ENCODE measurements at places on chromosomes 5 and 9. TPM values are rescaled to one million over a fixed set of nuclear protein-coding genes. Genes with fewer than 3 reads are reported as not detected.

DNA sequence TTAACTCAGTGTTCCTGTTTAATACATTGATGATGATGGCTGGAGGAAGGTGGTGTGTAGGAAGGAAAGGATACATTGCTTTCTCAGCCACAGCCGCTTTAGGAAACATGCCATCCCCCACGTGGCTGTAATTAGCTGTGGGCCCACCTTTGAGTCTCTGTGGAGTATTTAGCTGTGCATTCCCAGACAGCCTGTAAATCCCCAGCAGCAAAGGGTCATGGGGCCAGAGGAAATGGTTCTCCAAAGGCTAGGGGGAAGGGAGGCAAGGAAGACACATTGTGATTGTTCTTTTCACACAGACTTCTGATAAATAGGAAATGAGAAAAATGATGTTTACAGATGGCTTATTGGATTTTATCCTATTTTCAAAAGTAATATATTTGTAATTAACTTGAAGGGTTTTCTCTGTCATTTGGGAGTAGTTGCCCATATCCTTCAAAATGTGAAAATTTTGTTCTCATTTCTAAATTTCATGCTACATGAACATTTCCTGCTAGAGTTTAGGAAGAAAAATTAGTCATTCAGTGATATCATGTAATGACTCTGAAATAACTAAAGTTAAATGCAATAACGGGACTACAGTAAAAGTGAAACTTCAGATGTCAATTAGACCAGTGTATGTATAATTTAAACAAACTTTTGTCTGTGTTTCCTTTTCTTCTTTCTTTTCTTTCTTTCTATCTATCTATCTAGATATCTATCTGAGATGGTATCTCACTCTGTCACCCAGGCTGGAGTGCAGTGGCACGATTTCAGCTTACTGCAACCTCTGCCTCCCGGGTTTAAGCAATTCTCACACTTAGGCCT lies 24.3 kb upstream of the F2R start:
- no peaks in the 10 kb centered on the region for H3K27me3 ChIP-seq
- H3K36me3 ChIP-seq = peaks cover 3% of the 10 kb centered on the region
- peak overlapping the region; percentile 58 for H3K4me3 ChIP-seq
- peak overlapping the region; percentile 90 for H3K27ac ChIP-seq
- peak; percentile 24 for DNase-seq

ANAPC2 gene
- 36.2 TPM for total RNA-seq

GRCh38 chr9:121305269-121305994 lies 37.5 kb downstream of the GSN start:
- DNase-seq = no peak
- peaks cover 14% of the 10 kb centered on the region for H3K4me1 ChIP-seq
- H3K4me3 ChIP-seq = no peak overlapping the region
- peaks cover 10% of the 10 kb centered on the region for H3K27me3 ChIP-seq

DNA sequence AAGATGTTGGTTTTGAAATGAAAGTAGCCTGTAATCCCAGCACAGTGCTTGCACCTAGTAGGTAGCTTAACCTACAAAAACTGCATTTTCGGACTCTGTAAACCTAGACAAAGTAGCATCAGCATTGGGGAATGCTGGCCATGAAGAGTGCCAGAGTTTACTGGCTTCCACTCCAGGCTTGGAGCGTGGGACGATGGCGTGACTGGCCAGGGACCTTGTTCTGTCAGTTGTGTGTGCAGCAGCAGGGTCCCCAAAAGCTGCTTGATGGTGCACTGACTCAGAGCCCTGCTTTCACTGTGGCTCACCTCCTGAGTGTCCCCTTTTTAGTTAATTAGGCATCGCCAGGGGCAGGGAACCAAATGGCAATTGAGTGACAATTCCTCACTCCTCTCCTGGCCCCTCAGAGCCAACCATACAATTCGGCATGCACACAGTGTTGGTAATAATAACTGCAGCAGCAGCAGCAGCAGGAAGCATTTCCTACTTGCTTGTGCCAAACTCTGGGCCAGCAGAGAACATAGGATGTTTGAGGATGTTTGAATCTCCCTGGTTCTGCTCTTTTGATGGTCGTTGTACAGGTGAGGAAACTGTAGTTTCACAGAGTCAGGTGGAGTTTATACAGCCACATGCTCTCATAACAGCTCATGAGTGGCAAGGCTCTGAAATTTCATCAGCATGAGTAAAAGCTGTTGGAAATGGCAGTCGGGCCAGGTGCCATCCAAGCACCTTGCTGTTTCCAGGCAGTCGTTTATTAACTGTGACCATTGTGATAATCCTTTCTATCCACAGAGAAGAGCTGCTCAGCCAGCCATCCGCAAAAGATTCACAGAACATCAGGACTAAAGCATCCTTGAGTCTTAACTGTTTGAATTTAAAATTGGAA lies 4.2 kb downstream of the UBE2QL1 start:
- H3K27ac ChIP-seq = no peak overlapping the region
- H3K4me3 ChIP-seq = no peak overlapping the region
- H3K36me3 ChIP-seq = no peaks in the 10 kb centered on the region
- no peaks in the 10 kb centered on the region for H3K4me1 ChIP-seq

DNA sequence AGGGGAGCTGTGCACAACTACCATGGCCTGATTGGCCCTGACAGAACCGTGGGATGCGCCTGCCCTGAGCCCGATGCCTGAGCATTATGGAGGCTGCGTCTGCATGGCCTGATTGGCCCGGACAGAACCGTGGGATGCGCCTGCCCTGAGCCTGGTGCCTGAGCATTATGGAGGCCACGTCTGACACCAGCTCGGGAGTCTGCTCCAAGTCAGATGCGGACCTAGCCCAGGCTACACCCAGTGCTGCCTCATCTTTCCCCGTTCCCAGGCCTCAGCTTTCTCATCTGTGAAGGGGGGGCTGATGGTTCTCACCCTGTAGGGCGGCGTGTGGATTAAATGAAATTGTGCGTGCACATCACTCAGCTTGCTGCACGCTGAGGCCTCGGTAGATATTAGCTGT lies 7.3 kb downstream of the CEP72 start:
- no peak overlapping the region for H3K27ac ChIP-seq
- no peak for DNase-seq
- H3K4me1 ChIP-seq = peaks cover 18% of the 10 kb centered on the region
- no peaks in the 10 kb centered on the region for H3K27me3 ChIP-seq
- peaks cover 29% of the 10 kb centered on the region for H3K36me3 ChIP-seq

DNA sequence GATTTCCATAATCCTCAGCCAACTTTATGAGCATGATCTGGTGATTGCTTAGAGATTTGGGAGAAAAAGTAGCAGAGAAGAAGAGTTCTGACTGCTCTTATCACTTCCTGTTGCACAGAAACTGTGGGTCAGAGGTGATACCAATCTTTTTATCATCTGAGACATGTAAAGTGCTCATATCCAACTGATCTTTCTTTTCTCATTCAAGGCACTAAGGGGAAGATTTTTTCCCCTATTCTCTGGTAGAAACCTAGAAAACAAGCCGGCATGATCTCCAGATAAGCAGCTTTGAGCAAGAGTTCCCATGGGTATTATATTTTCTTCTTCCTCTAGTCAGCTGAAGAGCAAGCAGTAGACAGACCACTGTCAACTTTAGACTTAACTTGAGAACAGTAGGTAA lies 29.0 kb upstream of the GPR150 start:
- DNase-seq = no peak
- H3K36me3 ChIP-seq = peaks cover 16% of the 10 kb centered on the region
- H3K4me3 ChIP-seq = peak overlapping the region; percentile 35
- H3K4me1 ChIP-seq = peaks cover 37% of the 10 kb centered on the region
- no peaks in the 10 kb centered on the region for H3K27me3 ChIP-seq
- H3K27ac ChIP-seq = peak overlapping the region; percentile 81

- H3K4me1 ChIP-seq = peaks cover 11% of the 10 kb centered on the region
- no peak overlapping the region for H3K27ac ChIP-seq
- H3K27me3 ChIP-seq = peaks cover 14% of the 10 kb centered on the region
- DNase-seq = no peak
- peak overlapping the region; percentile 46 for H3K4me3 ChIP-seq
Observed at GRCh38 chr5:168244838-168245559, 46.4 kb upstream of the WWC1 start.

GRCh38 chr9:136886610-136887597 lies 588 bp downstream of the TRAF2 start:
- no peaks in the 10 kb centered on the region for H3K36me3 ChIP-seq
- H3K27me3 ChIP-seq = peaks cover 3% of the 10 kb centered on the region
- no peak for DNase-seq

GRCh38 chr9:117782931-117783788 lies 79.0 kb downstream of the TLR4 start:
- H3K4me1 ChIP-seq = peaks cover 6% of the 10 kb centered on the region
- no peak overlapping the region for H3K27ac ChIP-seq
- H3K27me3 ChIP-seq = no peaks in the 10 kb centered on the region
- H3K4me3 ChIP-seq = no peak overlapping the region
- H3K36me3 ChIP-seq = no peaks in the 10 kb centered on the region

- DNase-seq = no peak
- peaks cover 13% of the 10 kb centered on the region for H3K27me3 ChIP-seq
- no peaks in the 10 kb centered on the region for H3K36me3 ChIP-seq
- peaks cover 6% of the 10 kb centered on the region for H3K4me1 ChIP-seq
- H3K27ac ChIP-seq = no peak overlapping the region
Observed at GRCh38 chr5:90551376-90551775, 7.2 kb upstream of the ADGRV1 start.

SEMA6A gene
- 0.54 TPM for total RNA-seq

SLIT3 gene
- 7.3 TPM for total RNA-seq

OBP2B gene
- total RNA-seq = not detected

DNA sequence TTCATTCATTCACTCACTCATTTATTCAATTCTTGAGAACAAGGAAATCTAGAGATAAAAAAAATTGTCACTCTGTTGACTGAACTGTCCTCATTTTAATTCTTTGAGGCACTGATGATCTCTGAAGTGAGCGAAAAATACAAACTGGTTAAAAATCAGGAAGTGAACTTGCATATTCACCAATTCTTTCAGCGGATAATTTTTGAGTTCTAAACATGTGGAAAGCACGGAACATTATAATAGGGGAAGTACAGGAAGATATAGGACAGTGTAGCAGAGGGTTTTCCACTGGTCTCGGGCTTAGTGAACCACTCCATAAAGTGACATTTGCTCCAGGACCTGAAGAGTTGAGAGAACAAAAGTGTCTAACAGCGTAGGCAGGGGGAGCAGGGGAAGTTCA lies 169.5 kb downstream of the TLR4 start:
- DNase-seq = no peak
- no peaks in the 10 kb centered on the region for H3K36me3 ChIP-seq
- no peak overlapping the region for H3K4me3 ChIP-seq
- peaks cover 1% of the 10 kb centered on the region for H3K27me3 ChIP-seq
- no peaks in the 10 kb centered on the region for H3K4me1 ChIP-seq
- H3K27ac ChIP-seq = no peak overlapping the region

- no peak overlapping the region for H3K4me3 ChIP-seq
- H3K27me3 ChIP-seq = peaks cover 3% of the 10 kb centered on the region
- no peak for DNase-seq
- H3K36me3 ChIP-seq = no peaks in the 10 kb centered on the region
- no peak overlapping the region for H3K27ac ChIP-seq
- peaks cover 55% of the 10 kb centered on the region for H3K4me1 ChIP-seq
Observed at GRCh38 chr5:102796498-102796897, 41.4 kb downstream of the PAM start.

- H3K27ac ChIP-seq = no peak overlapping the region
- no peak overlapping the region for H3K4me3 ChIP-seq
- no peaks in the 10 kb centered on the region for H3K4me1 ChIP-seq
- H3K27me3 ChIP-seq = peaks cover under 1% of the 10 kb centered on the region
- H3K36me3 ChIP-seq = no peaks in the 10 kb centered on the region
Observed at GRCh38 chr5:66615136-66615535, 18.9 kb downstream of the MAST4 start.

PDE6A gene
- total RNA-seq = not detected

GRCh38 chr5:8598356-8598755 lies 729.4 kb downstream of the MTRR start:
- H3K4me1 ChIP-seq = peaks cover 10% of the 10 kb centered on the region
- H3K27ac ChIP-seq = no peak overlapping the region
- no peaks in the 10 kb centered on the region for H3K27me3 ChIP-seq
- no peaks in the 10 kb centered on the region for H3K36me3 ChIP-seq

DNA sequence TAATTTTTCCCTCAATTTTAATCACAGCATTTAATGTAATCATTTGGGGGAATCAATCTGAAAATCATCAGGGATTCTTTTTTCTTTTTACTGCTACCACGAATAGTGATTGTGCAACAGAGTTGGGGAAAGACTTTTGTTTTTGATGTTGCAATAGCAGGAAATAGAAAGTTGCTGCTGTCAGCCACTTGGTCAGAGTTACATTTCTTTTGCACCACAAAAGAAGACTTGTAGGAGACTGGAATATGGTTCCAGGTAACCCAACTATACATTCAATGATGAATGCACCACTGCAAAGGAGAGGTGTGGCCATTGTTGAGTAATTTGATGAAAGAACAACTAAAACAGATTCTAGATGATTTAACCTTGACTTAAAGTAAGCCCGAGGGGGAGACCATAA lies 46.3 kb upstream of the PALM2AKAP2 start:
- no peak overlapping the region for H3K4me3 ChIP-seq
- no peak overlapping the region for H3K27ac ChIP-seq
- peak; percentile 28 for DNase-seq
- H3K4me1 ChIP-seq = peaks cover 13% of the 10 kb centered on the region
- peaks cover 4% of the 10 kb centered on the region for H3K27me3 ChIP-seq
- H3K36me3 ChIP-seq = no peaks in the 10 kb centered on the region

- H3K27ac ChIP-seq = no peak overlapping the region
- H3K4me1 ChIP-seq = no peaks in the 10 kb centered on the region
- DNase-seq = no peak
- peaks cover 4% of the 10 kb centered on the region for H3K36me3 ChIP-seq
- no peak overlapping the region for H3K4me3 ChIP-seq
- no peaks in the 10 kb centered on the region for H3K27me3 ChIP-seq
Observed at GRCh38 chr5:2282034-2282690, 399.4 kb upstream of the IRX4 start.

- no peak for DNase-seq
- H3K27ac ChIP-seq = no peak overlapping the region
- H3K4me1 ChIP-seq = no peaks in the 10 kb centered on the region
- H3K4me3 ChIP-seq = no peak overlapping the region
Observed at GRCh38 chr9:75609401-75609800, 281.1 kb upstream of the PCSK5 start.

DNA sequence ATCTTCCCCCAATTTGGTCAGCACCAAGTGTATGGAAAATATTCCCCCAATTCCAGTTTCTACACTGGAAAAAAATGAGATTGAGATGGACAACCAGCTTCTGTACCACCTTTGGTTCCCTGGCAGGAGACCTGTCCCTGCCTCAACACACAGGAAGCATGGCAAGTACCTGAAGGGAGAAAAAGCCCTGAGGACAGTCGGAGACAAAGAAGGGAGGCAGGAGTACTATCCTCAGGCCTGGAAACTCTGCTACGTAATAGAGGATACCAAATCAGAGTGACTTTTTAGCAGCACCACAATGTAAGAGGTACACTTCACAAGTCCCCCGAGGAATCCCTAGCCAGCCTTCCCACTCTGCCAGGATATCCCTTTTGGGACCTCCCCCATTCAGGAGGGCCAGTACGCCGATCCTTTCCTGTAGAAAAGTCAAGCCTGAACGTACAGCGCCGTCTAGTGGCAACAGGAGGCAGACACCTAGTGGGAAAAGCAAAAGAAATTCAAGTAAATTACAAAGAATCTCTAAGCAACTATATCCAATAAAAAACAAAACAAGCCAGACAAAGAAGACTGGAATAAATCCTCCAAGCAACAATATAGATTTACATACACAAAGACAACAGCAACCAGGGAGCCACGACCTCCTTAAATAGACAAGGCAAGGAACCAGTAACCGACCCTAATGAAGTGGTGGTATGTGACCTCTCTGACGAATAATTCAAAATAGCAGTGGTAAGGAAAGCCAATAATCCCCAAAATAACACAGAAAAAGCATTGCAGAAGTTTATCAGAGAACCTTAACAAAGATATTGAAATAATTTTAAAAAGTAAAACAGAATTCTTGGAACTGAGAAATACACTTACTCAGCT lies 63.3 kb upstream of the SLCO6A1 start:
- H3K4me3 ChIP-seq = no peak overlapping the region
- no peak overlapping the region for H3K27ac ChIP-seq
- H3K27me3 ChIP-seq = no peaks in the 10 kb centered on the region
- peaks cover 5% of the 10 kb centered on the region for H3K4me1 ChIP-seq
- DNase-seq = no peak
- no peaks in the 10 kb centered on the region for H3K36me3 ChIP-seq
